SK-MEL-5 (cell line): ENCODE measurements at places on chromosomes 13 and 19. TPM values are rescaled to one million over a fixed set of nuclear protein-coding genes. Genes with fewer than 3 reads are reported as not detected.

DNA sequence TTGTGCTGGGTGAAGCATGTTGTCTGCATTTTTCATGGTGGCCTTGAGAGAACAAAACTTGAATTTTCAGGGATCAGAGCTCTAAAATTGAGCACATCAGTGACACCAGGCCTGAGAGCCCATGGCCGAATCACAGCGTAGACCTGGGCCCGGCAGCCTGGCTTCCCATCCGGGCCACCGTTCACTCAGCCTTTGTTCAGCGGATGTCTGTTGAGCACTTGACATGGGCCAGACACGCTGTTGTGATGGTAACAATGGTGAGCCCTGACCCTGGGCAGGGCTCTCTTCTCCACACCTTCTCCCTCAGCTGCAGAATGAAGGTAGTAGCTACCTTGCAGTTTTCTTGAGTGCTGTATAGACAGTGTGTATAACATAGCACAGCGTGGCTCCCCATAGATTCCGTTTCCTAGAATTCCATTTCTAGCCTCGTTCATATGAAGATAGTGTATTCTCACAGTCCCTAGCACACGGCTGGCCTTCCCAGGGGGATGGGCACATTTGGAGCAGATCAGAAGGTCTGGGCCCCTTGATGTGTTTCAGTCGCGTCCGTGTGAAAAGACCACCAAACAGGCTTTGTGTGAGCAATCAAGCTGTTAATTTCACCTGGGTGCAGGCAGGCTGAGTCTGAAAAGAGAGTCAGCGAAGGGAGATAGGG is 75.3 kb downstream of the RAB20 start:
- no peak for DNase-seq

ZNF320 gene
- 4.9 and 9.9 TPM in 2 replicates for total RNA-seq

PGLYRP1 gene
- not detected in 2 replicates for total RNA-seq

CIC gene
- 5.2 and 11.3 TPM in 2 replicates for total RNA-seq

FXYD7 gene
- not detected in 2 replicates for total RNA-seq
